ENCODE measurements at places on chromosomes 1 and 21.

- no peak for DNase-seq
These were observed 519.5 kb upstream of the CAMK1G start for GRCh38 chr1:209063767-209064659.

- no peak for DNase-seq
These were observed 43.4 kb downstream of the PLPP3 start for GRCh38 chr1:56535939-56536338.

- DNase-seq, result no peak
These were observed 1.8 kb downstream of the RNPC3 start for GRCh38 chr1:103527331-103527730.

- DNase-seq, result no peak
These were observed 40.4 kb downstream of the PCNX2 start for GRCh38 chr1:233255145-233255544.

DNA sequence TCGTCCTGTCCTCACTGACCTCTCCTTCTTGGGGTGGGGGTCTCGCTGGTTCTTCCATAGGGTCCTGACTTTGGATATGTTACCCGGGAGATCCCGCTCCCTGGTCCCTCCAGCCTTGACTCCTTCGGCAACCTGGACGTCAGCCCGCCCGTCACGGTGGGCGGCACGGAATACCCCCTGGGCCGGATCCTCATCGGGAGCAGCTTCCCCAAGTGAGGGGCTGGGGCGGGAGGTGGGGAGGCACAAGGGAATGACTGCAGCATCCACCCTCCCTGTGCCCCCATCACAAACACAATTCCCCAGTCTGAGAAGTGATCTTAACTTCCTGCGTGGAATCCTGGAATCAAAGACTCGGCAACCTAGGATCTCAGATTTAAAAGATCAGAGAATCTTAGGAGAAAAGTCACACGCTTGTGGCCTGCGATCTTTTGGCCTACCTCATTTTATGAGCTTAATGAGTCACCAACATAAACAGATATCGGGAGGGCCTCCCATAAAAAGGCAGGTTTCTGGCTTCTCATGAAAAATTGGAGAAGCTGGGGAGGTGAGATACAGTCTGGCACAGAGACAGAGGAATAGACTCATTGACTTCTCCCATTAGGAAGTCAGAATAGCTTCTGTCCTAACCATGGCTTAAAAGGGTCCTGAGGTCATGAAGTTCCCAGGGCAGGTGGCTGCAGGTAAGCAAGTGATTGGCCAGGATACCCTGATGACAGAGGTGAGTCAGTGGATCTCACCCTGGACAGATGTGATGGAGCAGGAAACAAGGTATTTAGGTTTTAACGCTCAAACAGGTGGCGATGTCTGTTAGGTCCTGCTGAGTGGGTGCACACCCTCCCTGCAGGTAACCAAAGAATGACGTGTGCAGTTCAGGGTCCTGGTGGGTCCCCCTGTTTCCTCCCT, 15.9 kb upstream of the PADI3 start:
- DNase-seq, result no peak

- DNase-seq, result no peak
These were observed 14.9 kb upstream of the SEC16B start for GRCh38 chr1:177984761-177985160.

DNA sequence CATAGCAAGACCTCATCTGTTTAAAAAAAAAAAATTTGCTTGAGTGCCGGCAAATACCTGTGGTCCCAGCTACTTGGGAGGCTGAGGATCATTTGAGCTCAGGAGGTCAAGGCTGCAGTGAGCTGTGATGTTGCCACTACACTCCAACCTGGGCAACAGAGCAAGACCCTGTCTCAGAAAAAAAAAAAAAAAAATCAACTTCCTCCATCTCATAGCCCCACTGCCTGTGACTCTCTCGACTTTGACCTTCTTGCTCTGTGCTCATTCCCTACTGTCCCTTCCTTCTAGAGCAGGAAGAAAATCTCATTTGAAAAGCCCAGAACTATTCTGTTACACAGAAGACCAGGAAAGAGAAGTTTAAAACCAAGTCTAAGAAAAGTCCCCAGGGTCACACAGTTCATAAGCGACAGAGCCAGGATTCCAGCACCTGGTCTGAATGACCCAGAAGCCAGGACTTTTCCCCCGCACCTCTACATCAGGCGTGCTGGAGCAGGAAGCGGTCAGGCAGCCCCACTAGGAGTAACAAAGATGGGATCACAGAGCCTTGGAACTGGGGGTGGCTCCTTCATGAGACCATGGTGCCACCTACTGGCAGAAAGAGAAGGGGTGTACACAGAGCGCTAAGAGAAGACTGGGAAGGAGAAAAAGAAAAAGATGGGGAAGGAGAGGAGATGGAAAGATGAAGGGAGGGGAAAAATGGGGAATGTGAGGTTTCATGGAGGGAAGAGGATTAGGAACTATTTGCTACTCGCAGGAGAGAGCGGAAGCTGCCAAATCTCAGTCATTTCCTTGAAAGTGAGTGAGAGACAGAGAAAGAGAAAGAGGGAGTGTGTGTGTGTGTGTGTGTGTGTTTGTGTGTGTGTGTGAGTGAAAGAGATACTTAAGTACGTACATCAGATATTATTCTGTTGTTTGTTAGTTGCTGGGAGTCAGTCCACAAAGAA, 3.1 kb upstream of the P3R3URF start:
- peak; percentile 35 for DNase-seq

DNA sequence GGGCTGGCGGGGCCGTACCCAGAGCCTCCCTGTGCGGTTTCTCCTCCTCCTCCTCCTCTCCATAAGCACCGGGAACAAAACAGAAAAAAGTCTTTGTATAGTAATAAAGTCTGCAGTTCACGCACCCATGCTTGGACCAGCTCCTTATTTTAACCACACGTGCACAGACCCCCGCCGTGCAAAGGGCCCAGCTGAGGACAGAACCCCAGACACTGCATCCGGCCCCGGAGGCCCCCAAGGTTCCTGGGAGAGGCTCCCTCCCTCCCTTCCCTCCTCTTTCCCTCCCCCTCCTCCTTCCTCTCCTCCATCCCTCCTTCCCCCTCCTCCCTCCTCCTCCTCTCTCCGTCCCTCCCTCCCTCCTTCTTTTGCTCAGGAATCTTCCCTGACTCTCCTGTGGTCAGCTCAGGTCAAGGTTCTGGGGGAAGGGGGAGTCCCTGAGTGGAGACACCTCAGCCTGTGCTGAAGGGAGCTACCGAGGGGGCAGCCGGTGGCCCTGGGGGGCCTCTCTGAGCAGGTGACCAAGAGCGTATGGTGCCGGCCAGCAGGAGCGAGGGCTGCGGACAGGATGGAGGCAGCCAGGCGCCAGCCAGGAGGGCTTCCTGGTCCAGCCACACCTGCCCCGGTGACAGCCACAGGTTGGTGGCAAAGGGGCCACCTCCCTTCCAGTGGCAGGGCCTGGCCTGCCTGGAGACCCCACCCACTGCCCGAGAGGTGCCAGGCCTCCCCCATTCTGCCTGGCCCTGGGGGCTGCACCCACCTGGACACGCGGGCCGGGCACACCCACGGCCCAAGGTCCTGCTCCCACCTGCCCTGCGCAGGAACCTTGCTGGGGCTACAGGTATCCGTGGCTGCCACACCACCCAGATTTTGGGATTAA, 3.2 kb upstream of the TTLL10 start:
- DNase-seq, result no peak

- DNase-seq, result no peak
These were observed 11.5 kb downstream of the DIO1 start for GRCh38 chr1:53905509-53905908.

DNA sequence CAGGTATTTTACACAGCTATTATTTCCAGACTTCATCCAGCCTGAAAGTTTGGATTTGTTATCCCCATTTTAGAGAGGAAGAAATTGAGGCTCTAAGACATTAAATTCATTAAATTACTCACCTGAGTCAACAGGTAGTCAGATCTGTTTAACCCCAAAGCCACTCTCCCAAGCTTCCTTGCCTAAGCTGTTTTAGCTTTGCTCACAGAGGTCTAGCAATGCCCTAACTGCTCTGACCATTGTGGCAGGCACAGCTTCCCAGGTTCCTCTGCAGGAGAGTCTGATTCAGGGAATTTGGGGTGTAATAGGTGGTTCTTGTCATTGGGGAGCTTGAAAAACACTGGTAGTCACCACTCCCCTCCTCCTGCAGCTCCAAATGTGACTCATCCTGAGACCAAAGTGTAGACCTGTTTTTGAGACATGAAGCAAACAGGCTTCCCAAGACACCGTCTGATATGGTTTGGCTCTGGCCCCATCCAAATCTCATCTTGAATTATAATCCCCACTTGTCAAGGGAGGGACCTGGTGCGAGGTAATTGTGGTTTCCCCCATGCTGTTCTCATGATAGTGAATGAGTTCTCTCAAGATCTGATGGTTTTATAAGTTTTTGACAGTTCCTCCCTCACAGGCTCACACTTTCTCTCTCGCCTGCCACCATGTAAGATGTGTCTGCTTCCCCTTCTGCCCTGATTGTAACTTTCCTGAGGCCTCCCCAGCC, 142.8 kb upstream of the DNAH14 start:
- no peak for DNase-seq

DNA sequence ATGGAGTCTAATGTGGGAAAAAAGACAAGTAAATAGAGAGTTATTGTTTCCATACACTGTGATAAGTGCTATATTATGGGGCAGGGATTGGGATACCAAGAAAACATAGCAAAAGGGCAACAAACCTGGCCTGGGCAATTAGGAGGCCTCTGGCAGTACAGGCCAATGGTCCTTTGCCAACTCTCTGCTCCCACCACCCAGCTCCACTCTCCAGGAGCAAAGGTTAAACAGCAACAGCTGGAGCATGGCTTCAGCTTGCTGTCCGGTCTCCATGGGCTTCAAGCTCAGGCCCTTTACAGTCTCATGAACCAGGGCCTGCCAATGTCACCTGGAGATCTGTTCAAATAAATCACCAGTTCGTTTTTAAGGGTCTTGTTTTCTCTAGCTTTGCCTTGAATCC, 37.2 kb upstream of the ARHGAP29 start:
- DNase-seq, result no peak

- no peak for DNase-seq
These were observed 81.3 kb upstream of the KAZN start for GRCh38 chr1:14516974-14517840.

DNA sequence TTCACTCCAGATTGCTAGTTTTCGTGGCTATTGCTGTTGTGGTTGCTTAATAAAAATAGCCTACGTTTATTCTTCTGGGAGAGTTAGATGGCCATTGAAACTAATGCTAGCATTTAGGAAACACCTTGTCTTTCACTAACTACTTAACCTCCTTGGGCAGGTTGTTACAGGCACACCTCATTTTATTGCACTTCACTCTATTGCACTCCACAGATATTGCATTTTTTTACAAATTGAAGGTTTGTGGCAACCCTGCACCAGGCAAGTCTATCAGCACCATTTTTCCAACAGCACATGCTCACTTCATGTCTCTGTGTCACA, 11.3 kb upstream of the MARK1 start:
- DNase-seq, result no peak

- no peak for DNase-seq
These were observed 13.0 kb downstream of the PKP1 start for GRCh38 chr1:201296352-201296751.

DNA sequence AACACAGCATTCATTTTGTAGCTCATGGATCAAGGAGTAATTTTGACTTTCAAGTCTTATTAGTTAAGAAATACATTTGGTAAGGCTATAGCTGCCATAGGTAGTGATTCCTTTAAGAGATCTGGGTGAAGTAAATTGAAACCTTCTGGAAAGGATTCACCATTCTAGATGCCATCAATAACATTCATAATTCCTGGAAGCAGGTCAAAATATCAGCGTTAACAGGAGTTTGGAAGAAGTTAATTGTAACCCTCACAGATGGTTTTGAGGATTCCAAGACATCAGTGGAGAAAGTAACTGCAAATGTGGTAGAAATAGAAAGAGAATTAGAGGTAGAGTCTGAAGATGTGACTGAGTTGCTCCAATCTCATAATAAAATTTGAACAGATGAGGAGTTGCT, 216.6 kb downstream of the GREM2 start:
- no peak for DNase-seq

DNA sequence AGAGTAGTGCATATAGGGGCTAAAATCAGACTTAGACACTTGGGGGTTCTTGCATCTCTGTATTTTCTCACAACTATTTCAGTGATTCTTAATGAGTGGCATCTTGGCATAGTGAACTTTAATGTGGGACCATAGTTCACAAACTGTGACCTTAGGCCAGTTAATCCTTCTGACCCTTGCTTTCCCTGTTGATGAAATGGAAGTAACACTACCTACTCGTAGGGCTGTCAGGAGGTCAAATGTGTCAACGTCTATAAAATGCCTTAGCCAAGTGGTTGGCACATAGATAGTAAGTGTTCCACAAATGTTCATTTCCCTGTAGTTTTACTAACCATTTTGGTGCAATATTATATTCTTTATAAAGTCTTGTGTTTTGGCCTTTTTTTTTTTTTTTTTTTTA, 49.4 kb downstream of the DYRK1A start:
- no peak for DNase-seq

DNA sequence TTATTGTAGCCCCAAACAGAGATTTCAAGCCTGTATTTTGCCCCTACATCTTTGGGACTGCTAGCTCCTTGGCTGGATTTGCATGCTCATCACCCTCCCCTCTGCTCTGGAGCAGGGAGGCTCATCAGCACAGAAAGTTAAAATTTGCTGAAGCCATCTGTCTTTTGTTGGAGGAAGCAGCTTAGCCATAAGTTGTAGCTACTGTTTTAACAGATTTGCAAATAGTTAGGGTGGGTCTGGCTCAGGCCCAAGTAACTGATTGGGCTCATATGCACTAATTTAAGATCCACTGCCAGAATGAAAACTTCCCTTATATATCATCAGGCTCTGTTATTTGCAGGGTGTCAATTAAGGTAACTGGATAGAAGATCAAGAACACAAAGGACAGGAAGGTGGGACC, 307.0 kb downstream of the ZP4 start:
- no peak for DNase-seq
